ENCODE measurements at places on chromosomes 7 and 10.

GRCh38 chr7:134175334-134176036 lies 48.3 kb downstream of the LRGUK start:
- no peak for DNase-seq

DNA sequence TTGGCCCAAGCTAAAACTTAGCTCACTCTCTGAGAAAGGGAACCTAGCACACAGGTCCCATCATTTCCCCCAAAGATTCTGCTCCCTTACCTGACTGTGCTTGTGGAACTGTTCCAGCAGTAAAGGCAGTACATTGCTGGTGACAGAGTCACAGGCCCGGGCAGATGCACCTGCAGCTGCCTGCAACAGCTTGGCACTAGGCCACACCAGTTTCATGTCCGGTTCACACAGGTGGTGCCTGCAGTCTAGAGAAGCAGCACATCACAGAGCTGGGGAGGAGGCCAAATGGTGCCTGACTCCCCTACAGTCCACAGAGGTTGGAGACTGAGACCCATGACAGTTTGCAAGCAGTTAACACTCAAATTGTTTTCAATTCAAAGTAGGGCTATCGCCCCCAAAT lies 22.2 kb downstream of the ZDHHC16 start:
- no peak for DNase-seq

GRCh38 chr7:17991866-17992648 lies 35.6 kb downstream of the PRPS1L1 start:
- no peak for DNase-seq

DNA sequence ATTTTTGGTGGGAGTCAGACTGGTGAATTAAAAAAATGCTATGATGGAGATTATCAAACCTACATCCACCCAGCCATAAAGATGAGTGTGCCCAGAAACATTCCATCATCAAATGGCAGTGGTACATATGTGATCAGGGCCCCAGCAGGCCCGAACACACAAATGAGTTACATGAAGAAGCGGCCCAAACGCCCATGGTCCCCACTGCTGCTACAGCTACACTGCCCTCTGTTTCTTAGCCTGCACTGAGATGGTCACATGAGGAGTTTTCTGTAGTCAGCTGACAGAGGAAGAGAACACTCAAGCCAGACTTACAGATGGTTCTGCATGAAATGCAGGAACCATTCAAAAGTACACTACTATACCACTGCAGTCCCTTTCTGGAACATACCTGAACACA lies 96.4 kb upstream of the ARID5B start:
- no peak for DNase-seq

DNA sequence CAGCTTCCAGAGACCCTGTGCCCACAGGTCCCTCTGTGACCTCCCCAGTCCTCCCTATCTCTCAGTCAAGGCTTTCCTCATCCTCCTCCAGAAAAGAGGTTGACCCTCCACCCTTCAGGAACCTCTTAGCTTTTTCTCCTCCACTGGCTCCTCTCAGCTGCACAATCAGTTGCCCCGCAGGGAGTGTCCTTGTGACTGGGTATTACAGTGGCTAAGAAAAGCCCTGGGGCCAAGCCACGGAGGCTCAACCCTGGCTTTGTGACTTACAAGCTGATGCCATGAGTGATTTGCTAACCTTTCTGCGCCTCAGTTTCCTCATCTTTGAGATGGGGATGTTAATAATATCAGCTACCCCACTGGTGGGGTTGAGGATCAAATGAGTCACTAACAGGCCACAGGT lies 66.4 kb upstream of the ZMIZ1 start:
- no peak for DNase-seq

- DNase-seq = peak; percentile 29
Measured at GRCh38 chr7:115475761-115476385, 554.0 kb downstream of the MDFIC start.

DNA sequence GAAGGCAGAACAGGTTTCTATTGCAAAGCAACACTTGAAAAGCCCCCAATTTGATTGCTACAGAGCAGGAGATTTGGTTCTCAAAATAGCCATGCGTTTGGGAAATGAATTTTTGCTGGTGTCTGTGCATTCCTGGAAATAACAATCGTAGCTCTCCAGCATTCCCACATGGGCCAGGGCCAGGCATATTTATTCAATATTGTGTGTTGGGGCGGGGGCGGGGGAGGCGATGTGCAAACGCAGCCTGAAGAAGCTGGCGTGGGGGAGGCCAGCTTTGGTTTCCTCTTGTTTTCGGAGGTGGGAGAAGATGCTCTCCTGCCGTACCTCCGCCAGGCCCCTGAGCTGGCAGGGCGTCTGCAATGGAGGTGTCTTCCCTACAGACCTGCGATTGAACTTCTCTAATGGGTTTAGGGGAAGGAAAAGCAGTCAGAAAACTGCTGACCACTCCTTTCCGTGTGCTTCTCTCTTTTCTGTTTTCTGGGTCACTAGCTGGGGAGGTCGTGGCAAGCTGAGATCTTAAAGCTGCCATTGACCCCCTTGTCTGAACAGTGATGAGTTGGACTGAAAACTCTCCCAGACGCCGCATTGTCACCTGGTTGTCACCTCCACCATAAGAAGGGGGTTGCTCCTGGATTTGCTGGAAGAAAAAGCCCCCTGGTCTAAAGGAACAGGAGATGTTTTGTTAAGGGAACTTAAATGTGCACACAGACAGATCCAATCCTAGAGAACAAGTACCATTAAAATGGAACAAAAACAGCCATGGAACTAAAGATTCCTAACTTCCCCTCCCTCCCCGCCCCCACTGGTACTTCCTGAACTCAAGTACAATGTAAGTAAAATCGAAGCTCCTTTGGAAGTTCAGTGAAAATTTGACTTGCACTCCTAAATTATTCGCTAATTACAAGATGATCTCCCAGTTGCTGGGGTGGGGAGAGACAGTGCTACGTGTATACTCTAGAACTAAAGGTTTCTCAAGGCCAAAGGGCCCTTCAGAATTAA lies 56.4 kb upstream of the HABP2 start:
- DNase-seq = no peak

DNA sequence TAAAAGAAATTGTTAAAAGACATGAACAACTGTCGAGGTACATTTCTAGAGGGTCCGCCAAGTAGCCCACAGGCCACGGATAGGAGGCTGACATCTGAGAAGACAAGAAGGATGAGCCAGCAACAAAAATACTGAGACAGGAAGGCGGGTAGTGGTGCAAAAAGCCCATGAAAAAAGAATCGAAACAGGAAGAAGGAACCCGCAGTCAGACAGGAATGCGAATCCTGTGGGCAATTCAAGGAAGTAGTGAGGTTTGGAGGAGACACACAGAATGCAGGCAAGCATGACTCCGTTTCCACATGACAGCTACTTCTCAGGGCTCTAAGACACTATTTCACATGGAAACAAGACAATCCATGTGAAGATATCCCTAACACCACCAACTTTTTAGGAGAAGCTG lies 125.2 kb downstream of the DOCK4 start:
- DNase-seq = no peak

DNA sequence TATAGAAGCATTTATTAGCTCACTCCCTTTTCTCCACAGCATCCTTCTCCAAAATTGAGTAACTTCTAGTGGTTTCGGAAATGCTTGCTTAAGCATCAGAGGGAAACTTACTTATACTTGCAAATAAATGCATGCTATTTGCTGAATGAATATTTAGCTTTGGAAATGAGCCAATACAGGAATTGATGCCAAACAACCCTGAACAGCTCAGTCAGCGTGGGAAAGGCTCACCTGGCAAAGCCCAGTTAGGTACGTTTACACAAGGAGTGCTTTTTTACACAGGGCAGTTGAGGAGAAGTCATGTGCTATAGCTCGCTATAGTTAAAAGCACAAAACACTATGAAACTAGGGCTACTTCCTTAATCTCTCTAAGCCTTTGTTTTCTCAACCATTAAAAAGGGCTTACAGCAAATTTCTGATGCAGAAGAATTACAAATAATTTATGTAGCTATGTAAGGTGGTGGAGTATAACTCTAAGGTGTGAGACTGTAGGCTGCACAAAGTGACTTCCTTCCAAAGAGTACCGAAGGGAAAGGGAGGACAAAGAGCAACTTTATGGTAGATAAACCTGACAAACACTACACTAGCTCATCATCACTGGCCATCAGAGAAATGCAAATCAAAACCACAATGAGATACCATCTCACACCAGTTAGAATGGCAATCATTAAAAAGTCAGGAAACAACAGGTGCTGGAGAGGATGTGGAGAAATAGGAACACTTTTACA lies 498.2 kb downstream of the PHTF2 start:
- no peak for DNase-seq

GRCh38 chr10:119233123-119233820 lies 25.9 kb downstream of the GRK5 start:
- no peak for DNase-seq

DNA sequence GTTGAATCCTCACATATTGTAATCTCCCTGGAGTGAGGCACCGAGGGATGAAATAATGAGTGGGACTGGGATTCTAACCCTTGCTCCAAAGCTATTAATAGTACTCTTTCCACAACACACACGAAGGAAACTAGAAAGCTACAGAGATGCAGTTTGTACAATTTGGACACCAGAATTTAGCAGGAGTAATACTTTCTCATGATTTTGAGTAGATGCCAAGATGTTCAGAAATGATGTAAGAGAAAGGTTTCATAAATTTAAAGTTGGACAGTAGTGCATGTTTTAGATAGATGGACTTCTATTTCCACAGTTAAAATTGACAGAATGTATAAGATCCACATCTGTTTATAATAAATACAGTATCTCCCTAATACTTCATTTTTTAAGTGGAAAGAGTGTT lies 46.5 kb downstream of the PRR15 start:
- no peak for DNase-seq

Measured in CD4-positive, alpha-beta memory T cell (primary cell).